ENCODE measurements at places on chromosomes 4 and X.
A peak's percentile ranks its signal among the peaks of the same experiment; 100 is the strongest.

GRCh38 chr4:145808848-145809512 is 129.0 kb downstream of the C4orf51 start:
- no peak for DNase-seq

- no peak for DNase-seq
Measured at GRCh38 chr4:40621229-40621591, 8.5 kb downstream of the RBM47 start.

DNA sequence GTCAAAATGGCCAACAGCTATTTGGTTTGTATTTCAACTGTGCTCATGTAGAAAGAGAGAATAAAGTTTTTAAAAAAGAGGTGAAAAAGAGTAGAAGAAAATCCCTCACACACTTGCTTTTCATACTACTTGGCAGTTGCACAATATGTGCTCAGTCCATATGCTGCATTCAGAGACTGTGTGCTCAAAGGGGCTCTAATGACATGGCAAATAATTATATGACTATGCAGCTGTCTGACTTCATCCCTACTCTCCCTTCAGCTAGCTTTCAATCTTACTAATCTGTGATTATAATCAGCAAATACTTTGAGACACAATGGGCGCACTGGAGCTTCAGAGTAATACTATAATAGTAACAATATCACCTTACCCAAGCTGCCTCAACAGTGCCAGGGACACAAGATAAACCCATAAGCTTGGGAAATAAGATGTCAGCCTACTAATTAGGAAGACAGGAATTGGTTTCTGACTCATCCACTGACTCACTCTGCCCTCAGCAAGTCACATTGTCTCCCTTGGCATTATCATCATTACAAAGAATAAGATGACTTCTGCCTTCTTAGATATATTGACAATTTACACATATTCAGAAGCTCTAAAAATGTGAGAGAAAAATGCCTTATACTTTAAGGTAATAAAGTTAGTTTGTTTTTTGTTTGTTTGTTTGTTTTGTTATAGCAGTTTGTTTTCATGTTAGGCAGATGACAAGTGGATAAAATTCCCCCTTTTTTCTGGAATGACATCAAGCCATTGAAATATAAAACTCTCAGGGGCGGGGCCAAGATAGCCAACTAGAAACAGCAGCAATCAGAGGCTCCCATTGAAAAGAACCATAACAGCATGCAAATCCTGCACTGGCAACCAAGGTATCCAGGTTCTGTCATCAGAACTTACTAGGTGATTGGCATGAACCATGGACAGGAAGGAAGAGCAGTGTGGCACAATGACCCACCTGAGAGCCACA is 311.6 kb downstream of the FAM133A start:
- no peak for DNase-seq

DNA sequence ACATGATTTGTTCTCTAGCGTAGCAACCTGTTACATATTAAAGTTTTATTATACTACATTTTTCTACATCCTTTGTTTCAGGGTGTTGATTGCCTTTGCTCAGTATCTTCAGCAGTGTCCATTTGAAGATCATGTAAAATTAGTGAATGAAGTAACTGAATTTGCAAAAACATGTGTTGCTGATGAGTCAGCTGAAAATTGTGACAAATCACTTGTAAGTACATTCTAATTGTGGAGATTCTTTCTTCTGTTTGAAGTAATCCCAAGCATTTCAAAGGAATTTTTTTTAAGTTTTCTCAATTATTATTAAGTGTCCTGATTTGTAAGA is 2.4 kb downstream of the ALB start:
- no peak for DNase-seq

DNA sequence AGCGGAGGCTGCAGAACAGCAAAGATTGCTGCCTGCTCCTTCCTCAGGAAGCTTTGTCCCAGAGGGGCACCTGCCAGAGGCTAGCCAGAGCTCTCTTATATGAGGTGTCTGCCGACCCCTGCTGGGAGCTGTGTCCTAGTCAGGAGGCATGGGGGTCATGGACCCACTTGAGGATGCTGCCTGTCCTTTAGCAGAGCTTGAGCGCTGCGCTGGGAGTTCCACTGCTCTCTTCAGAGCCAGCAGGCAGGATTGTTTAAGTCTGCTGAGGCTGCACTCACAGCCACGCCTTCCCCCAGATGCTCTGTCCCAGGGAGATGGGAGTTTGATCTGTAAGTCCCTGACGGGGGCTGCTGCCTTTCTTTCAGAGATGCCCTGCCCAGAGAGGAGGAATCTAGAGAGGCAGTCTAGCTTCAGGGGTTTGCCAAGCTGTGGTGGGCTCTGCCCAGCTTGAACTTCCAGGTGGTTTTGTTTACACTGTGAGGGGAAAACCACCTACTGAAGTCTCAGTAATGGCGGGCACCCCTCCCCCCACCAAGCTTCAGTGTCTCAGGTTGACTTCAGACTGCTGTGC is 10.9 kb downstream of the DCK start:
- no peak for DNase-seq

DNA sequence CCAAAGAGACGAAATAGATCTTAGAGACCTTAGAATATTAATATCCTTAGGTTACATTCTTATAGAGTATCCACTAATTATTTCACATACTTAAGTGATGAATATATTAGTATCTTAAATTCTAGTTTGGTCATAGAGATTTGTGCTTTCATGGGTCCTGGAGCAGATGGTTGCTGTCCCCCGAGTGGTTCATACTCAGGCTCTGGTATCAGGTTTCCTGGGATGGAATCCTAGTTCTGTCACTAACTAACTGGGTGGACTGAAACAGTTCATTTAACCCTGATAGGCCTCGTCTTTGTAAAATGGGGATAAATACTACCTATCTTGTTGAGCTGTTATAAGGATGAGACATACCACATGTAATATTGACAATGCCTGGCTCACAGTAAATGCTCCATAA is 264.6 kb downstream of the TENM3 start:
- no peak for DNase-seq

- no peak for DNase-seq
Measured at GRCh38 chrX:19019996-19020395, 36.1 kb upstream of the PHKA2 start.

GRCh38 chrX:38409289-38409688 is 56.9 kb downstream of the OTC start:
- DNase-seq, result no peak

DNA sequence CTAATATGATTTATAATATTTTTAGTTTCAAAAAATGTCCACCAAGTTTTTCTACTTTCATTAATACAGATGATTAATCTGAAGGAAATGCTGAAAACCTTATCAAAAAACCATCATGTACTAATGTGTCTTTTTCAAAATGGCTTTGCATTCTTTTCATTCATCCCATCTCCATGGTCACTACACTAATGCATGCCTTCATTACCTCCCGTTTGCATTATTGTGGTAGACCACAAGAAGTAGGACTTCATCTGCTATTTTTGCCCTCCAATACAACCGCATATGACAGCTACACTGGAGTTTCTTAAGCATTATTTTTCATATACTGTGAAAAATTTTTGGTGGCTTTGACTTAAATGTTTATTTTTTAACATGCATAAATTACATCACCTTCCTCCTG is 37.9 kb upstream of the FSTL5 start:
- peak; percentile 8 for DNase-seq

GRCh38 chr4:142311916-142312315 is 534.2 kb downstream of the INPP4B start:
- no peak for DNase-seq

DNA sequence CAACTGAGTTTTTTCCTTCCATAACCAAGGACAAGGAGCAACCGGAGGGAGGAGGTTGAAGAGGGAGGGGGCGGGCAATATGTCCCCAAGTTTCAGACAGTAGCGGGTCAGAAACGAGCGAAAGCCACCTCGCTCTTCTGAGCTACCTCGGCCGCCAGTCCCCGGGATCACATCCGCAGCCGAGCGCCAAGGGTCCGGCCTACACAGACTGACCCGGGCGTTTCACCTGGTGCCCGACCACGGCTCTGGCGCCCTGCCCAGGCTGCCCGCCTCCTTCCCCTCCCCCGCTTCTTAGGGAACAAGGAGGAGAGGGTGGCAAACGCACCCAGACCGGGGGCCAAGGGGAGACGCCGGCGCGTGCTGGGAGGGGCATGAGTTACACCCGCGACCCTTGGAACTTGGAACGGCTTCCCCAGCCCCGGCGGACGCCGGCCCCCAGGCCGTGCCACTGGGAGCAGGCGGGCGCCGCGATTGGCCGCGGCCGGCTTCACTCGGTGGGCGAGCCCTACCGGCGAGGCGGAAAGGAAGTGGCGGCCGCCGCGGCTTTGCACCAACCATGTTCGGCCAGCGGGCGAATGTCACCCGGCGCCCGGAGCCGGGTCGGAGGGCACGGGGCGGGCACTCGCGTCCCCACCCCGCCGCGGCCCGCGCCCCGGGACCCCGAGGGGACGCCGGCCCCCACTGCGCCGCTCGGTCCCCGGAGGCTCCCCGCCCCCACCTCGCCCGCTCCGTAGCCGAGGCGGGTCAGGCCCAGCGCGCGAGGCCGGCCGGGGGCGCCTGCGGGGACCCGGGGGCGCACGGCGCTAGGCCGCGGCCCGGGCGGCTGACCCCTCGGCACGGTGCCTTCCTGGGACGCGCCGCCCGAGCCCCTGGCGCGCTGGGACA is 1.5 kb downstream of the IRF2 start:
- DNase-seq, result peak; percentile 80

GRCh38 chrX:39930786-39931528 is 166.8 kb downstream of the BCOR start:
- DNase-seq, result no peak

DNA sequence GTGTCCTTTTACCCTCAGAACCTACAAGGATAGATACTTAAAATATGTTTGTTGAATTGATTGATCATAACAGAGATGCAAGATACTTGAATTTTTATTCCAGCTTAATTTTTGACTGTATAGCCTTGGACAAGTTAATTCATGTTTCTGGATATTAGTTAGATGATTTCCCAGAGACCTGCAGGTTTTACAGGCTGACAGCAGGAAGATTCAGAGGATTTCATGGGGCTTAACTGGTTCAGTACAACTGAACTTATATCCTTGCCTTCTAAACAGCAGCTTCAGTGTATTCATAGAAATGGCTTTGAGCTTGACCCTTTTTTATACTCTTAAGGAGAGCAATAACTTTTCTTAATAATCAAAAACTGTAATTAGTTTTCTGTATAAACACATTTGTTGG is 62.2 kb upstream of the IL13RA1 start:
- no peak for DNase-seq

DNA sequence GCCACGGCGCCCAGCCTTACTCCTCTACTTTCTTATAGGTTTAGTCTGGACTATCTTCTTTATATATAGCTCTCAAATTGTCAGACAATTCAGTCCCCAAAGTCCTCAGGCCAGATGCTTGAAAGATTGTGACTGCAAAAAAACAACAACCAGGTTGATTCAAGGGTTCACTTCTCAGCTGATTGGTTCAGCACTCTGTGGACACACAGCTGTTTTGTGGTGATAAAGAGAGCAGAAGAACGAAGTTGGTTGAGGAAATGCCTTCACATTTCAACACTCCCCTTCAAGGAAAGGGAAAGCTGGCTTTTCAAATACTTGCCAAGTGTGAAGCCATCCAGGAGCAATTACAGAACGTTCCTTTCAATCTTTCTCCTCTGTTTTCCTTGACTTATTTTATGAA is 166.8 kb downstream of the SHROOM3 start:
- DNase-seq, result peak; percentile 61

DNA sequence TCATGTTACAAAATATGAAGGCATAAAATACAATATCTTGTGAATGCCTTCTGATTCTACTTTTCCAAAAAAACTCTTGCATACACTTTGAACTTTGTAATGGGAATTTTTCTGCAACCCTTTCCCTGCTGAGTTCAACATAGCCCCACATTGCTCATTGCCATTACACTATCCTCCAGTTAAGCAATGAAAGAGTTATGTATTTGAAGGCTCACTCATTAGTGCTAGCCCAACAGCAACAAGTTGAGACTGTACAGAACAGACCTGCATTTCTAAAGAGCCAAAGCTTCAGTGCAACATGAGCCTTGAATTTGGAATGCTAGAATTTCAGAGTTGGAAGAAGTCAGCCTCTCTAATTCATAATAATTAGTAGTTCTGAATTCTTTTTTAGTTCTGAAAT is 44.4 kb upstream of the STAG2 start:
- no peak for DNase-seq

DNA sequence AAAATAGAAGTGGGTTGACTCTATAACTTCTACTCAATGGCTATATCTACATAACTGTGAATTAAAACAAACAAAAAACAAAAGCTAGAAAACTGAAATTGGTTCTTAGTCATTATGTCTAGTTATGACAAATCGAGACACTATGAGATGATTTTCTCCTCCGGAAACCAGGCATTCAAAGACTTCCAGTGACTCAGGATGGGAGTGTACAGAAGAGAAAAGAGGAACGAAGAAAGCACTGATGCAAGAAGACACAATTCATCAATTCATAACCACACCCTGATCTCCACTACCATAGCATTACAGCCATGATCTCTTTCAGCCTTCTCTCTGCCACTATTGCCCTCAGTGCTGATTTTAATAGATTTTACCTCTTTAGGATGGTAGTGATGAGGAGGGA is 253.6 kb downstream of the CBLL2 start:
- DNase-seq, result no peak

- no peak for DNase-seq
Measured at GRCh38 chr4:81757691-81758090, 286.0 kb upstream of the RASGEF1B start.

GRCh38 chr4:5474756-5475155 is 233.6 kb downstream of the EVC2 start:
- DNase-seq, result peak; percentile 36

- DNase-seq, result no peak
Measured at GRCh38 chr4:1713003-1713851, 1.1 kb upstream of the SLBP start.

DNA sequence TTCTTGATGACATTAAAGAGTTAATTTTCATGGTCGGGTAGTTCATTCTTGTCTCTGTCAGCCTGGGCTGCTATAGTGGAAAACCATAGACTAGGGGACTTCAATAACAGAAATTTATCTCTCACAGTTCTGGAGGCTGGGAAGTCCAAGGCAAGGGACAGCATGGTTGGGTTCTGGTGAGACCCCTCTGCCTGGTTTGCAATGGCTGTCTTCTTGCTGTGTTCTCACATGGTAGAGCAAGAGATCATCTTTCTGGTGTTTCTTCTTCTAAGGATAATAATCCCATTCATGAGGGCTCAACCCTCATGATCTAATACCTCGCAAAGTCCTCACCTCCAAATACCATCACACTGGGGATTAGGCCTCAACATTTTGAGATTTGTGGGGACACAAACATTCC is 50.1 kb downstream of the RHOH start:
- no peak for DNase-seq

- no peak for DNase-seq
Measured at GRCh38 chr4:75705198-75705977, 19.0 kb upstream of the USO1 start.

DNA sequence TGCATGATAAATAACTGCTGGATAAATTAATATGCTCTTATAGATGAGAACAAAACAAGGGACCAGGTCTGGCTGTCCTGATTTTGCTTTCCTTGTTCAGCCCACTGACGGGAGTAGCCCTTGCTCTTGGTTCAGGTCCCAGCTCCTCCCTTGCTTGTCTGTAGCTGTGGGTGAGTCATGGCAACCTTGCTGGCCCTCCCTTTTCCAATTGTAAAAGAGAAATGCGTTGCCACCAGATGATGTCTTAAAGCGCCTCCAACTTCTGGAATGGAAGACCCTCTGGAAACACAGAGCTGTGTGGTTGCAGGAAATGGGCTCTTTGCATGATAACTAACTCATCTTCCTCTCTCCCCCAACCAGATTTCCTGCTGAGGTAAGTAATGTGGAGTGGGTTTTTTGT is 171.4 kb downstream of the AASDH start:
- peak; percentile 28 for DNase-seq

- DNase-seq, result peak; percentile 8
Measured at GRCh38 chrX:20382518-20383297, 116.0 kb upstream of the RPS6KA3 start.

- DNase-seq, result no peak
Measured at GRCh38 chr4:21848021-21848420, 100.6 kb downstream of the KCNIP4 start.

Data from mesenchymal stem cell (in vitro differentiated cells and primary cell).